Small intestine (tissue), 16 donors: ENCODE measurements at places on chromosomes 16 and 17. TPM values are rescaled to one million over a fixed set of nuclear protein-coding genes. Genes with fewer than 3 reads are reported as not detected.

The NPIPA2 gene
- polyA plus RNA-seq: not detected

DNA sequence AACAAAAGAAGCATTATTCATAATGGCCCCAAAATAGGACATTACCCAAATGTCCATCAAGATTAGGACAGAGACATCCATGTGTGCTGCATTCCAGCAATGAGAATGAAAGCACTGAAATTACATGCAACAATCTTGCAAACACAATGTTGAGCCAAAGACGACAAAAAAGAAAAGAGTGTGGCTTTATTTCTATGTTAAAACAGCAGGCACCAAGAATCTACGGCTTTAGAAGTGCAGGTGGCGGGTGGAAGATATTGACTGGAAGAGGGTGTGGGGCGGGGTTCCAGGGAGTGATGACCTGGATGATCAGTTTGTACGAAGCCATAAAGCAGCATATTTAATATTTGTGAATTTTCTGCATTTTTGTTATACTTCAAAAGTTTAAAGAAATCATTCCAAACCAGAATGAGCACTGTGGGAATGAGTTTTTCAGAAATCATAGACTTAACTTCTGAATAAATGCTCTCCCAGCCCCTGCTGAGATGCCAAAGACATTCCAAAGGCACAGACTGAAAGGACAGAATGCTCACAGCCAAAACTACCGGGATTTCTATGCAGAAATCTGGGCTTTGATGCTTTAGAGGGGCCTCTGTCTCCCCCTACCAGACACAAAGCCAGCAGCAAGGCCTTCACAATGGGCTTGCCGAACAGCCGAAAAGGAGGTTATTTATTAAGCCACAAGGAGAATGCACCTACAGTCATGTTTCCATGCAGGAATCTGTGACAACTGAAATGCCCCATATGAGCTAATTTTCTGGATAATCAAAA, 361.6 kb downstream of the GRIN2A start:
- H3K27me3 ChIP-seq: no peaks in the 10 kb centered on the region
- DNase-seq: no peak

The TEKT5 gene
- 0.25 TPM for polyA plus RNA-seq

The GPT2 gene
- polyA plus RNA-seq: 25.4 TPM

GRCh38 chr17:55770196-55770870, 19.5 kb downstream of the PCTP start:
- H3K27ac ChIP-seq: no peak overlapping the region
- peaks cover 4% of the 10 kb centered on the region for H3K36me3 ChIP-seq
- no peaks in the 10 kb centered on the region for H3K27me3 ChIP-seq
- H3K4me3 ChIP-seq: no peak overlapping the region

The LAT gene
- 19.2 TPM for polyA plus RNA-seq

DNA sequence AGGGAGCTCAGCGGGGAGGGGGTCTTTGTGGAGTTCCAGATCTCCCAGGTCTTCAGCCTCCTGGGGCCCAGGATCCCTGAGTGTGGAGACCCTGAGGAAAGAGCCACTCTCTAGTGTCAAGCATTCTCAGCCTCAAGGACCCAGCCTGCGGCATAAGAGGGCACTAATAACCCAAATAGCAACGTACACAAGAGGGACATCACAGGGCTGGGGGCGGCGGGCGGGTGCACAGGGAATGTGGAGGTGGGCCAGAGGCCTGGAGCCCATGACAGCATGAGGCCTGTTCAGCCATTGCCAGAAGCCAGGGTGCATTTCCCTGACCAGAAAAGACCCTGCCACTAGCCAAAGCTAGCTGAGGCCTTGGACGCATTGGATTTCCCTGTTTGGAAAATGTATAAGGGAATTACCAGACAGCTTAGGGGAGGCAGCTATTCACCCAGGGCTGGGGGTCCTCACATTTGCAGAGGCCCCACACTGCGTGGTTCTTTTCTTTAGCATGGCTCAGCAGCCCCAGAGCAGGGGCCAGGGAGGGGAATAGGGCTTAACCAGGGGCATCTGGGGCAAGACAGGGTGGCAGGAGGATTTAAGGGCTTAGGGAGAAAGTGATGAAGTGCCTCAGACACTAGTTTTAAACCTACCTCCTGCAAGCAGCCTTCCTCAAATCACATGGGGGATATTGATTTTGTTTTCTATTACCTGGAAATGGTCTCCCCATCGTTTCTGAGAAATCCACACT, 13.5 kb upstream of the ALOX15B start:
- peaks cover 6% of the 10 kb centered on the region for H3K27me3 ChIP-seq
- no peak overlapping the region for H3K27ac ChIP-seq
- DNase-seq: no peak
- H3K36me3 ChIP-seq: no peaks in the 10 kb centered on the region
- H3K4me3 ChIP-seq: no peak overlapping the region

DNA sequence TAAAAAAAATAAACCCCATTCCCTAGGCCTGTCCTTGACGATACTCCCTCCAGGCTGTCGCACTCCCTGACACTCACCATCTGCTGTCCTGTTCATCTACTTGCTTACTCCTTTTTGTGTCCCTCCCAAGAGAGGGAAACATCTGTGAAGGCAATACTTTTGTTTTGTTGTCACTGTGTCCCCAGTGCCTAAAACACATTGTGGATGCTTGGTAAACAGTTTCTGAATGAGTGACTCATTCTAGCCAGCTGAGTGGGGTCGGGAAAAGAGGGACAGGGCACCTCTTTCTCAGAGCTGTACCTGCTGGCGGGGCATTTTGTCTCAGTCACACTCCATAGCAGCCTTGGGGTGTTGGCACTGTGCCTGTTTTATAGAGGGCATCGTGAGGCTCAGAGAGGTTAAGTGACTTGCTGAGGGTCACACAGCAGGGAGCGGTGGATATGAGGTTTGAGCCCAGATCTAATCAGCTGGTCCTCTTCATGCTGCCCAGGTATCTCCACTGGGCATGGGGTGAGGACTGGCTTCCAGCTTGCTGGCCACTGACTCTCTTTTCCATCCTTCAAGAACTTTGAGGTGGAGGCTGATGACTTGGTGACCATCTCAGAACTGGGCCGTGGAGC, 15.6 kb downstream of the MAP2K3 start:
- no peaks in the 10 kb centered on the region for H3K27me3 ChIP-seq
- no peak overlapping the region for H3K4me3 ChIP-seq
- H3K27ac ChIP-seq: no peak overlapping the region
- H3K36me3 ChIP-seq: peaks cover 77% of the 10 kb centered on the region
- no peaks in the 10 kb centered on the region for H3K4me1 ChIP-seq
- no peak for DNase-seq

GRCh38 chr17:31092475-31093064, 2.2 kb upstream of the NF1 start:
- no peaks in the 10 kb centered on the region for H3K36me3 ChIP-seq
- no peak overlapping the region for H3K27ac ChIP-seq
- no peaks in the 10 kb centered on the region for H3K4me1 ChIP-seq
- no peaks in the 10 kb centered on the region for H3K27me3 ChIP-seq

DNA sequence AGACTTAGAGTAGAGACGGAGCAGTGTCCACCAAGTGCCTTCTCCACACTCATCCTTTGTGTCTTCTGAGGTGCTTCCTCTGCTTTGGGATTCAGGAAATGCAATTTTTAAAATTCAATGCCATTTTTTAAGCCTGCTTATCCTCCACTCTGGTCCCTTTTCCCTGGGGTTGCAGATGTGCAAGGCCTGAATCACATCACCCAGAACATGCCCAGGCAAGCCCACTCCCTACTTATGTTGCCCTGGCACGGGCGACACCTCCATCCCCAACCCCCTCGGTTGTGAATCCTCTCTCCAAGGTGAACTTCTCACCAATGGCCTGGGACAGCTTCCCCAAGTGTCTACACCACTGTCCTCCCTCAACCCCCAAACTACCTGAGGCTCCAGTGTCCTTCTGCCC, 116.2 kb downstream of the C17orf67 start:
- H3K4me1 ChIP-seq: no peaks in the 10 kb centered on the region
- no peaks in the 10 kb centered on the region for H3K36me3 ChIP-seq
- no peaks in the 10 kb centered on the region for H3K27me3 ChIP-seq
- no peak for DNase-seq
- H3K27ac ChIP-seq: no peak overlapping the region

The ASB16 gene
- not detected for polyA plus RNA-seq

- H3K36me3 ChIP-seq: no peaks in the 10 kb centered on the region
- H3K4me3 ChIP-seq: peak overlapping the region; percentile 44
- H3K27me3 ChIP-seq: peaks cover 17% of the 10 kb centered on the region
These were observed 20.3 kb upstream of the HOXB9 start for GRCh38 chr17:48646183-48647102.

The CA5A gene
- polyA plus RNA-seq: not detected

GRCh38 chr17:55706808-55707773, 15.6 kb downstream of the TMEM100 start:
- H3K36me3 ChIP-seq: no peaks in the 10 kb centered on the region
- no peaks in the 10 kb centered on the region for H3K27me3 ChIP-seq
- H3K4me3 ChIP-seq: no peak overlapping the region

GRCh38 chr16:30820952-30821421, 34.0 kb upstream of the ZNF629 start:
- no peak overlapping the region for H3K4me3 ChIP-seq
- H3K27ac ChIP-seq: no peak overlapping the region
- no peaks in the 10 kb centered on the region for H3K27me3 ChIP-seq
- no peak for DNase-seq

DNA sequence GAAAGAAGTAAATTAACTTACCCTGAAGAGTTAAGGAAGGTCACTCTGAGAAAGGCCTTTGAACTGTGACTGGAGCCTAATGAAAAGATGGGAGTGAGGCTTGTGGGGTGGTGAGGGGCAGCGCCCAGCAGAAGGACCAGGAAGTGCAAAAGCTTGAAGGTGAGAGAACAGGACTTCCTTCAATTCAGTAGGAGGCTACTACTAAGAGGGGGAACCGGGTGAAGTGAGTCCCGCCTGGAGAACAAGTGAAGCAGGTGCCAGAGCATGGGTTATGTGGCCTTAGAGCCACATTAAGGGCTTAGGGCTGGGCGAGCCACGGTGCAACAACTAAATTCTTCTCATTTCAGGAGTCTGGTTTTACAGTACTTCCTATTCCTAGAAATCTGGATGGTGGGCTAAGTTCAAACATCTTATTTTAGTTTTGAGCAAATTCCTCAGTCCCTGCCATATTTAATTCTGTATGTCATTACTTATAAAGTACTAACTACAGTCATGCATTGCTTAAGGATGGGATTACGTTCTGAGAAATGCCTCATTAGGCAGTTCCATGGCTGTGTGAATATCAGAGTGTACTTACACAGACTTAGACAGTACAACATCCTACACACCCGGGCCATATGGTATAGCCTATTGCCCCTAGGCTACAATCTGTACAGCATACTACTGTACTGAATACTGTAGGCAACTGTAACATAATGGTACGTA, 5.1 kb downstream of the CFAP20 start:
- H3K4me1 ChIP-seq: peaks cover 21% of the 10 kb centered on the region
- H3K27ac ChIP-seq: peak overlapping the region; percentile 74
- DNase-seq: peak; percentile 78
- H3K4me3 ChIP-seq: no peak overlapping the region

The NHLRC4 gene
- polyA plus RNA-seq: 0.79 TPM

- peaks cover 2% of the 10 kb centered on the region for H3K36me3 ChIP-seq
- H3K27ac ChIP-seq: no peak overlapping the region
- no peaks in the 10 kb centered on the region for H3K4me1 ChIP-seq
- DNase-seq: no peak
- H3K27me3 ChIP-seq: no peaks in the 10 kb centered on the region
- H3K4me3 ChIP-seq: no peak overlapping the region
These were observed 4.3 kb upstream of the SH2B1 start for GRCh38 chr16:28859326-28859725.

The KRTAP4-5 gene
- polyA plus RNA-seq: not detected

DNA sequence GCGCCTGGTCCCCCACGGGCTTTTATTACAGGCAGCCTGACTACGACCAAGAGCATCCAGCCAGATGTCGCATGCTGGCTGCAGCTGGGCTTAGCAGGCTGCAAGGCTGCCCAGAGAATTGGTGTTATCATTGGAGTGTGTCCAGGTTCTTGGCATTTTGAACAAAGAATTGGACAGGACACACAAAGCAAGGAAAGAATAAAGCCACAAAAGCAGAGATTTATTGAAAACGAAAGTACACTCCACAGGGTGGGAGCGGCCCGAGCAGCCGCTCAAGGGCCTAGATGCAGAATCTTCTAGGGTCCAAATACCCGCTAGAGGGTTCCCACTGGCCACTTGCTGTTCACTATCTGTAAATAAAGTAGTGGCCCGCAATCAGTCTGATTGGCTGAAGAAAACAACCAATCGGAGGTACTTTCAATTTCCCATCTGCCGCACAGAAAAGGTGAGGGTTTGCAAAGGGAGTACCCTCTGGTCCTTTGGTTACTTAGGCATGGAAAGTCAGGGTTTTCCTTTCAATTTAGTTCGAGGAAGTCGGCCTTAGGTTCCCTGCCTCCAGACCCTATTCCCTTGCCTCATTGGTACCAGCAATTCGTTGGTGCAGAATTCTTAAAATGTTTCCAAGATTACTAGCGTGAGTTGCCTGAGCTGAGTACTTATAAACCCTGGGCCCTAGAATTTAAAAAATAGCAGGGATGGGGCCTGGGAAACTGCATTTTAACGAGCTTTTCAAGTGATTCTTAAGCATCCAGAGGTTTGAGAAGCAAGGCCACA, 38.5 kb upstream of the CNEP1R1 start:
- H3K4me1 ChIP-seq: no peaks in the 10 kb centered on the region
- no peak overlapping the region for H3K4me3 ChIP-seq
- H3K27me3 ChIP-seq: no peaks in the 10 kb centered on the region
- no peak for DNase-seq
- no peaks in the 10 kb centered on the region for H3K36me3 ChIP-seq

GRCh38 chr17:53844491-53845107, 21.9 kb downstream of the KIF2B start:
- no peaks in the 10 kb centered on the region for H3K27me3 ChIP-seq
- no peak overlapping the region for H3K27ac ChIP-seq
- no peaks in the 10 kb centered on the region for H3K36me3 ChIP-seq
- no peaks in the 10 kb centered on the region for H3K4me1 ChIP-seq
- DNase-seq: no peak

DNA sequence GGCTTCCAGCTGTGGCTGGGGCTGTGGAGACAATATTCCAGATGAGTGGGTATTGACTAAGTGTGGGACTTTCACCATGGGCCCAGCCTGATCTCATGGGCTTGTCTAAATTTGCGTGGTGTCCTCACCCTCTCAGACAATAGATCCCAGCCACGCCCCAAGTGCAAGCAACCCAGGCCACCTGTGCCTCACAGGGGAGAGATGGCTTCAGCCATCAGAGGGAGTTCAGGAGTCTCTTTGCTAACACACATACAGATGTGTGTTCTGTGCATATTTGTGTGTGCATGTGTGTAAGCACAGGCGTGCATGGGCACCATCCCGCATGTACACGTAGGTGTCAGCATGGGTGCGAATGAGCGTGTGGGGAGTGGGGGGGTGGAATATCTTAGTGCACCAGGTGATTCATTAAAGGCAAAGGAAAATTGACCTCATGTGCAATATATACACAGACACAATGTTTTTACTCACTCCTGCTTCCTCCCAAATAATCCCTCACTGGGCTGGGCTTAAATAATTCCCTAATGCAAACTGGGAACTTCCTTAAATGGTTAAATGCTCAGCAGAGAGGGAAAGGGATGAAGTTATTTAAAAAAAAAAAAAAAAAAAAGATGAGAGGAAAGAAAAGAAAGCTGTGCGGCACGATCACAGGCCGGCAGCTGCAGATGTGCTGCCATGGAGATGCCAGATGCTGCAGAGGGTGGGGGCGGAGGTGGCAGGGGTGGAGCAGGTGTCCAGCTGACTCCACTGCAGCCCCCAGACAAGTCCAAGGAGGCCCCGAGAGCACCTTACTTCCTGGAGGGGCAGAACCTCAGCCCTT, 24.0 kb upstream of the CDC42EP4 start:
- H3K27ac ChIP-seq: no peak overlapping the region
- peaks cover 2% of the 10 kb centered on the region for H3K36me3 ChIP-seq
- peaks cover 6% of the 10 kb centered on the region for H3K4me1 ChIP-seq
- H3K27me3 ChIP-seq: no peaks in the 10 kb centered on the region
- DNase-seq: peak; percentile 57

The TMC7 gene
- polyA plus RNA-seq: 1.4 TPM

The CRYBA1 gene
- polyA plus RNA-seq: not detected
